ENCODE measurements at places on chromosomes 16 and 17.

DNA sequence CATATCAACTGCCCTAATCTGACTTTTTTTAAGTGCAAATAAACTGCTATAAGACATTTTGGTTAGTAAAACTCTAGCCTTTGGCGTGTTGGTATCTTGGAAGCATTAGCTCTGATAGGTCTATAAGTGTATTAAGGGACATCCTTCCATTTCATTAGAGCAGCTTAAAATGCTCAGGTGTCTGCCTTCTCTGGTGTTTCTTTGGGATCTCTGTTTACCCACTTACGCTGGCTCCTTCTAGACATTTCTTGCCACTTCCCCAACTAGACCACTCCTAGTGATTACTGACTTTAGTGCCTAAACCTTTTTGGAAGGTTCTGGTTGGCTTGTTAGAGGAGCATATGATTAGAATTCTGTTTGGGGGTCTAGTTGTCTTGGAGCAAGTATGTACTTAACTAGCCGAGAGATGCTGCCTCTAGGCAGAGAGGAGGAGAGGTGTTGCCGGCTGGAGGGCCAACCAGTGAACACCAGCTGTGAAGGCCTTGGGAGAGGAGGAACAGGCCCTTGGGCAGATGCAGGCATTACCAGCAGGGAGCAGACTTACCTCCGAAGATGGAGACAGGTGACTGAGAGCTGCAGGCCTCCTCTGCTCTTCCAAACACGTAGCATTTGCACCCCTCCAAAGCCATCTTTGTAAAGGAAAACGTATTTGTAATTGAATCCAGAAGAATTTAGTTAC lies 15.2 kb upstream of the CLEC18C start:
- H3K4me3 ChIP-seq: no peak overlapping the region
- no peak overlapping the region for H3K27ac ChIP-seq
- H3K4me1 ChIP-seq: no peaks in the 10 kb centered on the region
- no peaks in the 10 kb centered on the region for H3K27me3 ChIP-seq

DNA sequence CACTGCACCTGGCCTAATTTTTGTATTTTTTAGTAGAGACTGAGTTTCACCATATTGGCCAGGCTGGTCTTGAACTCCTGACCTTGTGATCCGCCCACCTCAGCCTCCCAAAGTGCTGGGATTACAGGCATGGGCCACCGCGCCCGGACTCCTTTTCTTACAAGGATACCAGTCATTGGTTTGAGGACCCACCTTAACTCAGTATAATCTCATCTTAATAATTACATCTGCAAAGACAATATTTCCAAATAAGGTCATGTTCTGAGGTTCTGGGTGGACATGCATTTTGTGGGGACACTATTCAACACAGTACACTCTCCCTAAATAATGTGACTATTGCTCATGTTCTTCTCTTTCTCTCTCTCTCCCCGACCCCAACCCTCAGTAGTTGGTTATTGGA lies 63.7 kb downstream of the ERCC4 start:
- no peak overlapping the region for H3K27ac ChIP-seq
- no peaks in the 10 kb centered on the region for H3K36me3 ChIP-seq
- H3K4me1 ChIP-seq: no peaks in the 10 kb centered on the region
- no peaks in the 10 kb centered on the region for H3K27me3 ChIP-seq

DNA sequence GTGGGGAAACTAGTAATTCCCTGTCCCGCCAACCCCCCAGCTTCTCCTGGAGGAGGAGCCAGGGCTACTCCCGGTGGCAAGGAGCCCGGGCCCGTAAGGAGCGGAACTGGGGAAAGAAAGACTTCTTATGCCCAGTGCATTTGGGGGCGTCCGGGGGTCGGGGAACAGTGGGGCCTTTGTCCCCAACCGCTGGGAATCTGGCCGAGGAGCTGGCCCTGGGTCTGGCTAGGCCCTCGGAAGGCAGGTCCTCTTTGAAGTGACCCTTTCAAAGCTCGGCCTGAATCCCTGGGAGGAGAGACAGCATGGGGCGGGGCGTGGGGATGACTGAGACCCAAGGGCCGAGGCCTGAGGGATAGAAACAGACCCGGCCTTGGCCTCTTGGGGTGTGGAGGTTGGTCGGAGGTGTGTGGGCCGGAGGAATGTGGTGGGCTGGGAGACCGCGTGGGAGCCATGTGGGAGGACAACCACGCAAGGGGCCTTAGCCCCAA lies 6.0 kb downstream of the ARHGAP23 start:
- no peak overlapping the region for H3K4me3 ChIP-seq
- H3K27ac ChIP-seq: peak overlapping the region; percentile 20
- H3K36me3 ChIP-seq: no peaks in the 10 kb centered on the region
- H3K4me1 ChIP-seq: peaks cover 32% of the 10 kb centered on the region
- H3K27me3 ChIP-seq: no peaks in the 10 kb centered on the region

- H3K4me1 ChIP-seq: peaks cover 11% of the 10 kb centered on the region
- H3K4me3 ChIP-seq: peak overlapping the region; percentile 22
- no peak for DNase-seq
- peaks cover 34% of the 10 kb centered on the region for H3K36me3 ChIP-seq
- H3K27me3 ChIP-seq: no peaks in the 10 kb centered on the region
Measured at GRCh38 chr17:31877911-31878702, 19.1 kb upstream of the COPRS start.

DNA sequence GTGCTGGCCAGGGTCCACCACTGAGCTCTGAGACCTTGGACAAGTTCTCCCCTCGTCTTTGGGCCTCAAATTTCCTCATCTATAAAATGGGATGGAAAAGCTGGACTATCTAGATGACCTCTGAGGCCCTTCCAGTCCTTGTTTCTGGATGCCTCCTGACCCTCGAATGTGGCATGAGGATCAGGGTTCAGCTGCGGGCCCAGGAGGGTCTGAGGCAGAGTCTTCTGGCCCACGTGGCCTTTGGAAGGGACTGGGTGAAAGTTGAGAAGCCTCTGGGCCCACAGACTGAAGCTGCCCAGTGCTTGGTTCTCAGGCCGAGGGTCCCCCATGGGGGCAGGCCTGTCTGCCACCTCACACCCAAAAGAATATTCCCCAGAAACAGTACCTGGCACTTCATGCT lies 16.9 kb upstream of the MRPS23 start:
- H3K4me3 ChIP-seq: no peak overlapping the region
- H3K36me3 ChIP-seq: peaks cover 3% of the 10 kb centered on the region
- no peaks in the 10 kb centered on the region for H3K27me3 ChIP-seq
- peaks cover 28% of the 10 kb centered on the region for H3K4me1 ChIP-seq
- peak overlapping the region; percentile 82 for H3K27ac ChIP-seq

GRCh38 chr17:56966338-56966737 lies 5.5 kb upstream of the COIL start:
- no peak overlapping the region for H3K4me3 ChIP-seq
- H3K27me3 ChIP-seq: no peaks in the 10 kb centered on the region
- H3K27ac ChIP-seq: no peak overlapping the region

GRCh38 chr16:49860593-49860992 lies 4.7 kb upstream of the ZNF423 start:
- no peak overlapping the region for H3K4me3 ChIP-seq
- no peaks in the 10 kb centered on the region for H3K27me3 ChIP-seq
- H3K36me3 ChIP-seq: no peaks in the 10 kb centered on the region

DNA sequence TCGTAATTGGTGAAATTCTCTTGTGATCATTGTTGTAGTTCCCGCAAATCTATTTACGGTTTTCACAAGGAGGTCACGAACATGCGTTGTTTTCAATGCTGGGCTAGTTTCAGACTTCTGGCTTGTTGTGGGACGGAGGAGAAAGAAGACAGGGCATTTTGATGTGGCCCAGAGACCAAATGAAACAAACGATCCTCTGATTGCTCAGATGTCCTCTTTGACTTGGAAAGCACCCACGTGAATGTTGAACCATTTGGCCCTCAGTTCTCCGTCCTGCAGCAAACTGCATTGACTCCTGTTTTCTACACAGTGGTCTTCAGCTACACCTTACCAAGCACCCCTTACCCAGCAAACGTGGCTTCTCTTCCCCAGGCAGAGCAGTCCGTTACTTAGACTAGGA lies 391.0 kb downstream of the WWOX start:
- H3K4me1 ChIP-seq: no peaks in the 10 kb centered on the region
- no peak for DNase-seq
- H3K27ac ChIP-seq: no peak overlapping the region
- H3K36me3 ChIP-seq: no peaks in the 10 kb centered on the region
- no peak overlapping the region for H3K4me3 ChIP-seq

DNA sequence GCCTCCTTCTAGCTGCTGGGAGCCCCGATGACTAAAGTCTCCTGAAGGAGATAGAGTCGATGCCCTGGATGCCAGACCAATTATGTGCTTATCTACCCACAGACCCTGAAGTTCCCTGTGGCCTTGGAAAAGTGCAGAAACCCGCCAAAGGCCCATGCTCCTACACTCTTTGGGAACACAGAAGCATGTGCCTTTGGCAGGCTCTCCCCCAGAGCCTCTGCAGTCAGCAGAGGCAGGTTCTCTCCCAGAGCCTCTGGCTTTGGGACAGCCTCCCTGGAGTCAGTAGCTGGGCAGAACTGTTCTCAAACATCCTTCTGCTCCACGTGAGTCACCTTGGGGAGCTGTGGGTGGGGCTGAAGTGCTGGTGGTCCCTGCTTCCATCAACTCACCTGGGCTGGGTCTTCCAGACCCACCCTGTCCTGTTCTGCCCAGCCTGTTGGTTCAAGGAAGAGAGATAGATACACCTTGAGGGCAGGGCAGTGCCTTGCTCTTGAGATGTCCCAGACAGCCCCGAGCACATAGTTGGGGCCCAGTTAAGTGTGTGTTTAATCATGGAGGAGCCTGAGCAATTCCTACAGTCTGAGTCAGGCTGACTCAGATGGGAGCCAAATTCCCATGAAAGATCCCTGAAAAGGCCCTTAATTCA lies 3.2 kb upstream of the CDK5RAP3 start:
- no peak for DNase-seq
- H3K27ac ChIP-seq: no peak overlapping the region
- H3K27me3 ChIP-seq: no peaks in the 10 kb centered on the region
- peaks cover 6% of the 10 kb centered on the region for H3K4me1 ChIP-seq
- H3K36me3 ChIP-seq: no peaks in the 10 kb centered on the region

DNA sequence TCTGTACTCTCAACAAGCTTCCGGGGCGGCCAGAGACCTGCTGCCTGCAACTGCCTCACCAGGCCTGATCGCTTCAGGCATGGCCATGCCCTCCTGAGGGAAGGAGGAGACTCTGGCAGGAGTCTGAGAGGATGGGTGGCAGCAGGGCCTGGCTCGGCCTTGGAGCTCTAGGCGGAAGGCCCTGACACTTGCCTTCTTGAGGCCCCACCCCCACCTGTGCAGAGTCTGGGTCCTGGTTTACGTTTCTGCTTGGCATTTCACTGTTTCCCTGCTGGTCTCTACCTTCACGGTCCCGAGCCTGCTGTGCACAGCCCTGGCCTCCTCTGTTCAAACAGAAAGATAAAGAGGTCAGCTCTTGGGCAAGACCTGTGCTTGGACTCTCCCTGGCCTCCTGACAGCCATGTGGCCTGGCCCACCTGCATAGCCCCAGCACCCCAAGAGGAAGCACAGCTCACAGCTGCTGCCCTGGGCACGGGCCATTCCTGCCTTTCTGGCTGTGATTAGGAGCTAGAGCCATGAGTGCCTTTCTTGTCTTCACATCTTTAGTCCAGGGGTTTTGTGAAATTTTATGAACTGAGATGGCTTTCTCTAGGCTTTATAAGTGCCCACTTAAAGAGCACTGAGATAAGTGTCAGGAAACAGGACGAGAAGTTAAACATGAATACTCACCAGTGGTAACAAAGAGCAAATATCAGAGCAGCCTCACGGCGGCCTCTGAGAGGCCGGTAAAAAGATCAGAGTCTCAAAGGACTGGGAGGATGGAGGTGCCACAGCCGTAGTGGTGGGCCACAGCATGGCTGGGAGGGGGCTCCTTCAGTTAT lies 25.6 kb upstream of the MTSS2 start:
- H3K4me3 ChIP-seq: no peak overlapping the region
- no peak overlapping the region for H3K27ac ChIP-seq
- DNase-seq: no peak
- H3K27me3 ChIP-seq: no peaks in the 10 kb centered on the region
- H3K4me1 ChIP-seq: peaks cover 49% of the 10 kb centered on the region
- no peaks in the 10 kb centered on the region for H3K36me3 ChIP-seq

DNA sequence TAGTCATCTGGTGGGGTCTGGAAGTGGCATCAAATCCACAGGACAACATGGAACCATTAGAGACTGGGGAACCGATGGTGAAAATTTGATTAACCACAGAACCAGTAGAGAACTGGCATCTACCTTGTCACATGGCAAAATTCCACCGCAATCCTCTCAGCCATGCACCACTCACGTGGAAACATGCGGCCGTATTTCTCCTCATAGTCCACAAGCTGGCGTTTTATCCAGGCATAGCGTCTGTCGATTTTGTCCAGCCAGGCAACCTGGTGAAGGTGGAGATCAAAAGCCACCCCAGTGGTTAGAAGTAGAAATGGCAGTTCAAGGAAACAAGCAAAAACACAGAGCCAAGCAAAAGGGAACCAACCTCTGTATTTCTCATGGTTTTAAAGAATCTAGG lies 87.6 kb downstream of the VPS53 start:
- no peaks in the 10 kb centered on the region for H3K27me3 ChIP-seq
- H3K4me3 ChIP-seq: no peak overlapping the region
- H3K27ac ChIP-seq: no peak overlapping the region
- no peak for DNase-seq
- H3K4me1 ChIP-seq: no peaks in the 10 kb centered on the region

GRCh38 chr16:70481929-70482536 lies 27.6 kb downstream of the FCSK start:
- no peaks in the 10 kb centered on the region for H3K27me3 ChIP-seq
- peaks cover 9% of the 10 kb centered on the region for H3K4me1 ChIP-seq
- H3K4me3 ChIP-seq: no peak overlapping the region
- peak overlapping the region; percentile 43 for H3K27ac ChIP-seq
- DNase-seq: no peak

DNA sequence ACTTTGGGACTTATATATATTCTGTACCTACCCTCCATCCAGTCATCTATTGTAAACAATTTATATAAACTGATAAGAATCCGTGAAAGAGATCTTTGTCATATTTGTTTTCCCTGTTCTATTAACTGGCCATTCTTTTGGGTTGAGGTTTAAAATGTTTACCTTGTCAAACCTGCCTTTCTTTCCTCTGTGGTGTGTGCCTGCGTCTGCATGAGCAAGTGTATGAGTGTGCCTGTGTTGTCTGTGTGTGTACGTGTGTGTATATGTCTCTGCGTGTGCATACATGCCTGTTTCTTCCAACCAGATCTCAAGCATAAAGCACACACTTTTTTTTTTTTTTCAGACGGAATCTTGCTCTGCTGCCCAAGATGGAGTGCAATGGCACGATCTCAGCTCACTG lies 201.5 kb downstream of the C16orf95 start:
- no peaks in the 10 kb centered on the region for H3K36me3 ChIP-seq
- no peak overlapping the region for H3K4me3 ChIP-seq
- H3K4me1 ChIP-seq: no peaks in the 10 kb centered on the region
- no peaks in the 10 kb centered on the region for H3K27me3 ChIP-seq
- no peak for DNase-seq

- H3K27me3 ChIP-seq: no peaks in the 10 kb centered on the region
- H3K36me3 ChIP-seq: peaks cover 10% of the 10 kb centered on the region
Measured at GRCh38 chr17:82126556-82127314, 28.7 kb upstream of the FASN start.

Measured in thoracic aorta (tissue), 2 donors.